ENCODE measurements at places on chromosomes 4 and X.

GRCh38 chrX:110172215-110172614 is 145.7 kb downstream of the AMMECR1 start:
- DNase-seq: no peak

DNA sequence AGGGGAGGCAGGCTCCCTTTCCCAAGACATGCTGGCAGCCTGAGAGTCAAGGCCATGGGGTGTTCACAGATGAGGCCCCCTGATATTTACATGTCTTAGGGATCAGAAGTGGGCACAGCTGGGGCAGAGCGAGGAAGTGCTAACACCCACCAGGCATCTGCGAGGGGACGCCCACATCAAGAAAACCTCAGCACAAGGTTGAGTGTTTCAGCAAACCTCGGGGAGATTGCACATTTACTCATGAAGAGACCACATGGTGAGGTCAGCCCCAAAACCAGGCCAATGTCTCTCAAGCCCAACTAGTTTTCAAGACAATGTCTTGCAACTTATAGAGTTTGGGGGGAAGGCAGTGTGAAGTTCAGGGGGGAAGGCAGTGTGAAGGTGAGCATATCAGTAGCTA is 55.2 kb downstream of the CLNK start:
- DNase-seq: no peak

DNA sequence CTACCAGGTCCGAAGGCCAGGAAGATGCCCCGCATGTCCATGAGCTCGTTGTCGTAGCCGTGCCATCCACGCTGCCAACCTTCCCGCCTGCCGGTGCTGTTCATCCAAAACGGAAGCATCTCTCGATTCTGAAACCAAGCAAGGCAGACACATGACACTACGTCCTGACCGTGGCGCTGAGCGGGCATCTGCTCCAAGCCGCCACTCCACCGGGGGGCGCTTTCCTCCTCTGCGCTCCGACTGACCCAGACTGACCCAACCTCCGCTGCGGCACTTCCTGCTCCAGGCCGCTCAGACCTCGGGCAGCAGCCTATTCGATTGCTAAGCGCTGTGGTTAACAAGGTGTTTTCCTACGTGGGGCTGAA is 120.5 kb downstream of the ENPP6 start:
- no peak for DNase-seq

GRCh38 chrX:85052205-85052604 is 48.5 kb downstream of the APOOL start:
- peak; percentile 9 for DNase-seq

DNA sequence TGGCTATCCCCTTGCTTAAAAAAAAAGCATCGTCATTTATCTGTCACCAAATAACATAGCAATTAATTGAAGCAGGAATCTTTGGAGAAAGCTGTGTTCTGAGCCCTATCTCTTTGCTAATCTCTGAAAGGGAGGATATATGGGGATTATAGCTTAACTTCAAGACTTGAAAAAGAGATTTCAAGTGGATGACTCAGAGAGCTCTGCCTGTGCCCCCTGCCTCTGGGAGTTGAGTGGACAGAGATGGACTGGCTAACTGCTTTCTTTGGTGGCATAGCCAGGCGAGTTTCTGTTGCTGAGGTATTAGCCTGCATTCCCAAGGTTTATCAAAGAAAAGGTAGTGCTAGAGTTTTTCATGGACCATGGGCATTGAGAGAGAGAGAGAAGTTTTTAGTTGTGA is 91.6 kb downstream of the DDIT4L start:
- no peak for DNase-seq

GRCh38 chrX:153348421-153348820 is 14.5 kb downstream of the ZNF275 start:
- no peak for DNase-seq

GRCh38 chr4:87047281-87047798 is 112.5 kb downstream of the AFF1 start:
- DNase-seq: no peak

DNA sequence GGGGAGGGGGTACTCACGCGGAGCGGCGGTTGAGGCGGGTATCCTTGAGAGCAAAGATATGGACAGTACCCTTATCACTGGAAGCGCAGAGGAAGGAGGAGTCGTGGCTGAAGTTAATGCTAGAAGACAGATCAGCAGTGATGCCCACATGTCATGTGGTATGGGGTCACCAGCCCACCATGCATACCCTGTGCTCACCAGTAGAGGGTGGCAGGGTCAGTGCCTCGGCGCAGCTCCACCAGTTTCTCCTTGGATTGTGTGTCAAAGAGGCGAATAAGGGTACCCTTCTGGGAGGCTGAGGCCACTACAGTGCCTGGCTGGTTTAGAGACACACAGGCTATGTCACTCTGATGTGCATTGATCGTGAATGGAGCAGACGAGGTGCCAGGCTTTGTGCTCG is 1.5 kb upstream of the PRAF2 start:
- DNase-seq: no peak

- DNase-seq: no peak
Observed at GRCh38 chr4:123443401-123444289, 47.0 kb downstream of the SPRY1 start.

- DNase-seq: peak; percentile 57
Observed at GRCh38 chrX:38052096-38052495, 45.7 kb downstream of the SYTL5 start.

GRCh38 chr4:152499344-152499743 is 36.5 kb downstream of the FBXW7 start:
- DNase-seq: no peak

- no peak for DNase-seq
Observed at GRCh38 chrX:482702-483203, 96.0 kb upstream of the PPP2R3B start.

- DNase-seq: peak; percentile 47
Observed at GRCh38 chrX:19889582-19890342, 2.4 kb upstream of the SH3KBP1 start.

DNA sequence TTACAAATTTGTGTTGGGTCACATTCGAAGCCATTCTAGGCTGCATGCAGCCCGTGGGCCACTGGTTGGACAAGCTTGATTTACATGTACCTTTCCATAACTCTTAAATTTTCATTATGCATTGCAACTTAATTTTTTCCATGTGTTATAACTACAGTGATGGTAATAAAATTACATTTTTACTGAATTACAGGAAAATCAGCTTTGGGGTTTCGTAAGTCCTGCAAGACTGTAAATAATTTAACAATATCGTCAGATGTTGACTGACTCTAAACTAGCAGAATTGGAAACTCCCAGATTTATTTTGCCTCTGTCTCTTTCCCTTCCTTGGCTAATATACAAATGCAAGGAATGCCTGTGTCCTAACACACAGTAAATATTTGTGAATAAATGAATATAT is 88.0 kb upstream of the RAPGEF2 start:
- peak; percentile 73 for DNase-seq

- no peak for DNase-seq
Observed at GRCh38 chrX:148664995-148665394, 164.6 kb downstream of the AFF2 start.

DNA sequence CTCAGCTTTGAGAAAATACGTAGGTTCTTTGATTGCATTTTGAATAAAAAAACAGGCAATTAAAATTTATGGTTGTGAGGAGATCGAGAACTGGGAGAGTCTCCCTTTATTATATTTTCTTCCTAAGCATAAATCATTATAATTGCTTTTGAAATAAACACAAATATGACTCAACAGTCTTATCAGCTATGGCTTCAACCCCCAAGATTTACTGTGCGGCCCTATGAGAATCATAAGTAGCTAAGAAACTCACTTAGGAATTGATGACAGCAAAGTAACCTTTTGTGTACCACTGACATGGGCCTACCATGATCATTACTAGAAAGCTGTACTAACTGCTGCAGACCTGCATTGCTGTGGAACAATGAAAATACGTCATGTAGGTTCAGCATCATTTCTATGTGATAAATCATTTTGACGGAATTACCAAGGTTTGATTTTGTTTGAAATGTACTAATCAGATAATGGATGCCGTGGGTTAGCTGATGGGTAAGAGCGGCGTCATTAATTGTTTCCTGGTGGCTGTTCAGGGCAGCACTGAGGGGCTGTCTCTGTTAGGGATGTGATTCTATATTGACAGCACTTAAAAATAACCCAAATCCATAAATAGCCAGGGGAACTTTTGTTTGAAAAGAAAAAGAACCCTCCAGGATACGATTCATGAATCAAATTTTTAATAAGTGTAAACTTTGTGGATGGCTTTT is 51.5 kb upstream of the GPRIN3 start:
- no peak for DNase-seq

DNA sequence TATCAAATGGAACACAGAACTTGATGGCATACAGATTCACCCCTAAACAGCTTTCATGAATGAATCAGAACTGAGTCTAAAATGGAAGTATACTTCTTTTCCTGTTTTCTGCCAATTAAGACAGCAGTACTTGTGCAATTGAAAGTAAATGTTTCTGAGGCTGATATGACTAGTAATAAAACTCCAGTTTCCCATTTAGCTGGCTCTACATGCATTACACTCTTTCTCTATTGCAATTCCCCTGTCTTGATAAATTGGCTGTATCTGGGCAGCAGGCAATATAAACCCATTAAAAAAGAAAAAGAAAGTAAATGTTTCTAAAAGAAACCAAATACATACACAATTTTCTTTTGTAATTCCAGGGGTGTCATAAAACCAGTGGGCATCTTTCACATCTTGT is 4.6 kb downstream of the NOA1 start:
- DNase-seq: no peak

DNA sequence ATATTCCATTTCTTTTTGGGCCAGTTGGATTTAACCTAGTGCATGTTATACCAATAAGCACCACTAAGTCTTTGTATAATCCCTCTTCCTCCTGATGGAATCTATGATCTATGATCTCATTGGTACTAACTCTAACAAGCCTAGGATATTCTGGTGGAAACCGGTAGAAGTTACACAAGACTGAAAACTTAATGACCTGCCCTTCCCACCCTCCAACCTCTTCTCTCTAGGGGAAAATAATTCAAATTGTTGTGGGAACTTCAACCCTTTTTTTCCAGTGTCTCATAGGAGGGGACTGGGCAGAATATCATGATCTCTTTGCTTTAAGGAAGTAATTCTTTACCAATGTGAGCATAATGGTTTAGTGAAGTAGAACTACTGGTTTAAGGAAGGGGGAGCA is 289.5 kb upstream of the BOD1L1 start:
- DNase-seq: peak; percentile 80

DNA sequence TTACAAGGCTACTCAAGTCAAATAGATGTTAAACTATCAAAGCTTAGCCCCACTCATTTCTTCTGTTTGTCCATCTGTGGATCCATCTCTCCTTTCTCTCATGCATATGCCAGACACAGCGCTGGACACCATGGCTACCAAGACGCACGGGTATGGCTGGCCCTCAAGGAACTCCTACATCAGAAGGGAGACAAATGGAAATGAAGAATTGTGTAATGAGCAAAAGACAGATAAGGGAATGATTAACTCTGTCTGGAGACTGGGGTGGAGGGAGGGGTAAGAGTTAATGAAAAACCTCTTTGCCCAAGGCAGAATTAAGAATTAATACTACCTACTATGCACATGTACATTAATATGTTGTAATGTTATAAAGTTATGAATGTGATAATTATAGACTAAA is 88.1 kb downstream of the MGST2 start:
- DNase-seq: no peak

DNA sequence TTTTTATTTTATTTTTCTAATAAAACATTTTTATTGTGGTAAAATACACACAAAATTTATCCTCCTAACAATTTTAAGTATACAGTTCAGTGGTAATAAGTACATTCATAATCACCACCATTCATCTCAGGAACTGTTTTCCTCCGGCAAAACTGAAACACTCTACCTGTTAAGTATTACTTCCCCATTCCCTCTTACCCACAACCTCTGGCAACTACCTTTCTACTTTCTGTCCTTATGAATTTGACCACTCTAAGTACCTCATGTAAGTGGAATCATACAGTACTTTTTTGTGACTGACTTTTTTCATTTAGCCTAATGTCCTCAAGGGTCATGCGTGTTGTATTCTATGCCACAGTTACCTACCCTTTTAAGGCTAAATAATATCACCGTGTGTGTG is 21.1 kb upstream of the HSFX4 start:
- DNase-seq: no peak

DNA sequence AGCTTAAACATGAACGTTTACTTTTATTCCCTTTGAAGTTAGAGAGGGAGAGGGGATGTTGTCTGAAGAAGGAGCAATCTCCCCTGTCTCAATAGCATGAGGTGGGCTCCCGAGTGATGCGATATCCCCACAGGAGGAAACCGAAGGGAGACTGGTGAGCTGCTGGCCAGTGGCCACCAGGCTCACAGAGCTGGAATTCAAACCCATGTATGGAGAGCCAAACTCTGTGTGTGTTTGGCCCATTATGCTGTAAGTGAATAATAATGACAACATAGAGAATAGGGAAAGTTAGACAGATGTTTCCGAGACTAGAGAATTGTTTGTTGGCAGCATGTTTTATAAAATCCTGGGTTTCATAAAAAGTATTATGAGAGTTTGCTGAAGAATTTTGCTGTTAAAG is 66.1 kb upstream of the CLNK start:
- DNase-seq: no peak

DNA sequence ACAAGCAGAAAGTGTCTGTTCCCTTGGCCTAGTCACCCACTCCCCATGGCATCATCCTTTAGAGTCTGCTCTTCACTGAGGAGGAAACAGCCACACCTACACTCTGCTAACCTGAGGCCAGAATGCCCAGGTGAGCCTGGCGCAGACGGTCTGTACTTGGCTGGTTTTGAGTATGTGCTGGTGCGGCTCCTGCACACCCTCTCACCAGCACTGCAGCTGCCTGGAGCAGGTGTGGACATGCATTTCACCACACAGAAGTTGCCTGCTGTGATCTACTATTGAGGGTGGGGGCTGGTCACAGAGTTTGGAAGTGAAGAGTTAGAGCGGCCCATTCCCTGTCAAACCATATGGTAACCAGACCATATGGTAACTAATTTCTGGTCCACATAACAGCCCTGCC is 39.5 kb downstream of the KANTR start:
- DNase-seq: no peak

DNA sequence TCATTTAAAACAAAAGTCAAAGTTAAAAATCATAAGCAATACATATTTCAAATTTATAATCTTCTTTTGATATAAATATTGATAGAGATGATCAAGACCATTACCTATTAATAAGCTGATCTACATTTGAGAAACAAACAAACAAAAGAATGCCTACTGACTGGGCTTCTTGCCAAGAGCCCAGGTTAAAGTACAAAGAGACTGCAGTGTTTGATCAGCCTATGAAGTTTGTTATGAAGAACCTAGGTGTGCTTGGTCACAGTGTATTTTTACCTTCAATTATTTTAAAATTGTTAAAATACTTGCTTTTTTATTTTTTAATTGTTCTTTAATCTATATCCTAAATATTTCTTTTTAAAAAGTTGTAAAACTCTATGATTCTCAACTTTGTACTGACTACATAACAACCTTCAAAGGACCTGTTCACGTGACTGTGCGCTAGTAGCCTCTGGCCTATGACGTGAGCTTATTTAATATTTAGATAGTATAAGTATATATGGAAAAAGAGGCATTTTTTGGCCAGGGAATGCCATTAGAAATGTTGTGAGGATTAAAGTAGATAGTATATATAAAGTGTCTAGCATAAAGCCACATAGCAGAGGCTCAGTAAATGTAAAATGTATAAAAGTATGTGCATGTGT is 11.4 kb upstream of the SLC39A8 start:
- DNase-seq: no peak

GRCh38 chr4:187501731-187502130 is 493.8 kb upstream of the ZFP42 start:
- no peak for DNase-seq
